ENCODE measurements at places on chromosomes 6 and 20.

GRCh38 chr6:14819840-14820420 lies 425.9 kb upstream of the JARID2 start:
- no peak for DNase-seq

GRCh38 chr6:109406196-109406595 lies 23.9 kb upstream of the CD164 start:
- DNase-seq, result no peak

- peak; percentile 69 for DNase-seq
Observed at GRCh38 chr6:26045065-26045927, 41.9 kb upstream of the HFE start.

GRCh38 chr6:39811835-39812345 lies 19.7 kb downstream of the DAAM2 start:
- no peak for DNase-seq

GRCh38 chr20:21021472-21021790 lies 84.7 kb downstream of the LINC00237 start:
- no peak for DNase-seq

DNA sequence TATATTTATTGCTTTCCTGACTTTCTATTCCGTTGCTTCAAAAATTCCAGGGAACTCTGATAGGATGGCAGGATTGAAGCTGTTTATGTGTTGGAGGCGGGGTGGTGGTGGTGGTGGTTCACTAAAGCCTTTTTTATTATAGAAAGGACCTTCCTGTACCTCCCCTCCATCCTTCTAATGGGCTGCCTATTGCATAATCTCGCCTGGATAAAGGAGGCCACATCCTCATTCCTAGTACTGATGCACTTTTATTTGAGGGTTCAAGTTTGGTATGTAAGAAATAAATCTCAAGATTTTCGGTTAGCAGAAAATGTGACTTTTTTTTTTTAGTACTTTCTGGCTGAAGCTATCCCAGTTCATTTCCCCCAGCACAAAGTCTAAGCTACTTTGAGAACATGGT lies 18.7 kb upstream of the CTAGE9 start:
- no peak for DNase-seq

DNA sequence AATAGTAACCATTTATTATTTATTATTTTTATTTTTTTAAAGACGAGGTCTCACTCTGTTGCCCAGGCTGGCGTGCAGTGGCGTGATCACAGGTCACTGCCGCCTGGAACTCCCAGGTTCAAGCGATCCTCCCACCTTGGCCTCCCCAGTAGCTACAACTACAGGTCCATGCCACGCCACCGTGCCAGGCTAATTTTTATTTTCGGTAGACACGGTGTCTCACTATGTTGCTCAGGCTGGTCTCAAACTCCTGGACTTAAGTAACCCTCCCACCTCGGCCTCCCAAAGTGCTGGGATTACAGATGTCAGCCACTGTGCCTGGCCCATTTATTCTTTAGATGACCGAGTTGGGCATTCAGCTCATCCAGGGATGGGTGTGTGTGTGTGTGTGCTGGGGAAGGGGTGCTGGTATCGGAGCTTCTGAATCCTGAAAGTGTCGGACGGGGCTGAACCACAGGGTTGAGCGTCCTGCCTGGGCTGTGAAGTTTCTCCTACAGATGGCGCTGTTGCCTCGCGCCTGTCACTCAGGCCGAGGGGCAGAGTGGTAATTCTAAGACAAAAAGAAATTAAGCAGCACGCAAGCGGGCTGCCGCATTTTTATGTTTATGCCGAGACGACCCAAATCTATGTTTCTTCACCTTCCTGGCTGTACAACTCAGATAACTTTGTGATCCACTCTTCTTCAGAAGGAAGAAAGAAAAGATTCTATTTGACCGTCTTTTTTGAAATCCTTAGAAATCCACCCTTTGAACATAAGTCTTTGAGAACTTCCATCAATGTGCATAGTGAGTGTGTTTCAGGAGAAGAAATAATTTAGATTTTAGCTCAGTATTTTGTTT lies 252.8 kb downstream of the CDH26 start:
- DNase-seq, result peak; percentile 56

DNA sequence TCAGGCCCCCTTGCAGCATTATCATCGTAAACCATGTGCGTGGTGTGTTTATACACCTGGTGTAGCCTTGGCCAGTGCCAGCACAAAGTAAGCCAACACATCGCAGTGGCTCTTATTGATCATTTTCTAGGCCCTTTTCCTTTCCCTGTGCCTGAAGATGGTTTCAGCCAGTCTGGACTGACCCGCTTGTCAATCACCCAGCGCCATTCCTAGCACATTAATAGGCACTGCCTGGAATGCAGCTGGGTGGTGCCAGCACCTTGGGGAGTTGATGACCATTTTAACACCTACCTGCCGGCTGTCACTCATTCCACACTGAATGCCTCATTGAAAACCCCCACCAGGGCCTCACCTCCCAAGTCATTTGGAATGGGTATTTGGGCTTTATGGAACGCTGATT lies 4.9 kb upstream of the UQCC2 start:
- DNase-seq, result no peak

DNA sequence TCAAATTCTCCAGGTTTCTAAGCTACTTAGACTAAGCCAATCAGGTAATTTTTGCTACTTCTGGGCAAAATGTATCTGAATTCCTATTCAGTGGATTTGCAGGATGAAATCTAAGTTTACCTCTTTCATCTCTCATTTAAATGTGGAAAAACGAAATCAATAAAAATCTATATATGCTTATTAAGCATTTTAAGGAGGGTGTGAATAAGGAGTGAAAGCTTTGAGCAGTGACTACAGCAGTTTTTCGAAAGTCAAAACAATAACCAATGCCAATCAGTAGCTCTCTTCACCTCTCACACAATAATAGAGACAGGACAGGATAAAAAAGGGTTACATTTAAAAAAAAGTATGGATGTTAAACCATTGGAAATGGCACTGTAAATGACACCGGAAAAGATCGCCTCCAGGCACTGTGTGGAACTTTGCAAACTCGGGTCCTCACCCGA lies 476 bp upstream of the BCKDHB start:
- no peak for DNase-seq

- DNase-seq, result no peak
Observed at GRCh38 chr6:137570393-137570792, 76.2 kb upstream of the OLIG3 start.

- peak; percentile 45 for DNase-seq
Observed at GRCh38 chr6:119348096-119348747, 1.3 kb downstream of the MAN1A1 start.

GRCh38 chr6:164401871-164402270 lies 907.5 kb downstream of the C6orf118 start:
- no peak for DNase-seq

Measured in activated naive CD4-positive, alpha-beta T cell treated with Interleukin-2 at 50 U/mL for 16 hours (primary cell).